ENCODE measurements at places on chromosomes 11 and 22.

- DNase-seq = no peak
Observed at GRCh38 chr11:45209891-45210699, 63.7 kb downstream of the PRDM11 start.

DNA sequence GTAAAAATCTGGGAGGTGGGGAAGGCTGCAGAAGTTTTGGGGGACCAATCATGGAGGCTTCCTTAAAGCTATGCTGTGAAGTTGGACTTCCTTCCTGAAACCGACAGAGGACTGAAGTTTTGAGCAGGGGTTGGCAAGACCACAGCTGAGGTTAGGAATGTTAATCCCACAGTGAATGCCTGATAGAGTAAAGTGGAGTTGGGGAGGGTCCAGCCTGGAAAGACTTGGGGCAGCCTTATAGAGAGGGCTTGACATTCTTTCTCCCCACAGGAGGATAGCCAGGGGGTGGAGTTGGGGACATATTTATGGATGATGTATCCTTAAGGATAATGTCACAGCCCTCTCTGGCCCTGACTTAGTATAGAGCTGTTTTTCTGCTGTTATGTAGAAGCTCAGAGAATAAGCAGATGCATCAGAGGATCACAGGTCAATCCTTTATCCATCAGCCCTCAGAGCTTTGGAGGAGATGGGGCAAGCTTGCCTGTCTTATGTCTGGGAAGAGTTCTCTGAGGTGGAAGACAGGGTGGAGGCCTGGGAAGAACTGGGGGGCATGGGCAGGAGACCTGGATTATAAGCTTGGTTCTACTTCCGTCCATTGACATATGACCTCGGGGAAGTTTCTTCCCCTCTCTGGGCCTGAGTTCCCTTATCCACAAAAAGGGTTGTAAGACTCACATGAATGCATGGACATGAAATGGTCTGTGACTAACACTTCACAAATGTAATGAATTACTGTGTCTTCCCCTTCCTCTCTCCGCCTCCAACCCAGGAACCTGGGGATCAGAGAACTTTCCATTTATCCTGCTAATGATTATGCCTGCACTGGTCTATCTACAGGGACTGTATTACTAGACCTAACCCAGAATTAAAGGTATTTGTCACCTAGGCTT is 317.8 kb downstream of the MIAT start:
- DNase-seq = no peak

DNA sequence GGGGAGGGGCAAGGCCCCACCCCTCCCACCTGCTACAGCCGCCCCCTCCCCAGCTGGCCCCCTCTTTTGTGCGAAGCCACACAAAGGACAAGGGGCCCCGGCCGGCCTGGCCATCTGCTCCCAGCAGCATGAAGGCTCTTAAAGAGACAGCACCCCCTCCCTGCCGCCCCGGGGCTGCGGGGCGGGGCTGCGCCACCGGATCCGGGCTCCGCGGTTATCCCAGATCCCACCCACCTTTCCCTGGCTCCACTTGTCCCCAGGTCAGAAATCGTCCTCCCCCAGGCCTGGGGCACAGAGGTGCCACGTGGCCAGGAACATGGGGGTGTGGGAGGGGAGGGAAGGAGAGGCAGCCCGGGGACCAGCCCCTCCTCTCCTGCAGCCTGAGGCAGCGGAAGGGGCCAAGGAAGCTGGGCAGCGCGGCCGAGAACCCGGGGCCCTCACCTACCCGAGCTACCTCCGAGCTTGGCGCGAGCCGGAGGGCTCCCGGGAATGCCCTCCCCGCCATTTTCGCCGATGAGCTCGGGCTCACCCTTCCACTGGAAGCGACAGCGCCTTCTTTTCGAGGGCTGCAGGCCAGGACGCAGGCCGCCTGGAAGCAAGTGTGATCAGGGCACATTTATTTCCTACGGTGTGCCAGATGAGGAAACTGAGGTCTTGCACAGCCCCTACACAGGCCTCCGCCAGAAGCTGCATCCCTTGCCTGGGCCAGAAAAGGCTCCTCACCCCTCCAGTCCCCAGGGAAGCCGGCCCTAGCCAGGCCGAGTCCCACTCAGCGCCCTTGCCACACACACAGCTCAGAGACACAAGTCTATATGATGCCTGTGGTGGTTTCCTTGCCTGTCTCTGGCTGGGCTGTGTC is 2.5 kb upstream of the RCOR2 start:
- no peak for DNase-seq

DNA sequence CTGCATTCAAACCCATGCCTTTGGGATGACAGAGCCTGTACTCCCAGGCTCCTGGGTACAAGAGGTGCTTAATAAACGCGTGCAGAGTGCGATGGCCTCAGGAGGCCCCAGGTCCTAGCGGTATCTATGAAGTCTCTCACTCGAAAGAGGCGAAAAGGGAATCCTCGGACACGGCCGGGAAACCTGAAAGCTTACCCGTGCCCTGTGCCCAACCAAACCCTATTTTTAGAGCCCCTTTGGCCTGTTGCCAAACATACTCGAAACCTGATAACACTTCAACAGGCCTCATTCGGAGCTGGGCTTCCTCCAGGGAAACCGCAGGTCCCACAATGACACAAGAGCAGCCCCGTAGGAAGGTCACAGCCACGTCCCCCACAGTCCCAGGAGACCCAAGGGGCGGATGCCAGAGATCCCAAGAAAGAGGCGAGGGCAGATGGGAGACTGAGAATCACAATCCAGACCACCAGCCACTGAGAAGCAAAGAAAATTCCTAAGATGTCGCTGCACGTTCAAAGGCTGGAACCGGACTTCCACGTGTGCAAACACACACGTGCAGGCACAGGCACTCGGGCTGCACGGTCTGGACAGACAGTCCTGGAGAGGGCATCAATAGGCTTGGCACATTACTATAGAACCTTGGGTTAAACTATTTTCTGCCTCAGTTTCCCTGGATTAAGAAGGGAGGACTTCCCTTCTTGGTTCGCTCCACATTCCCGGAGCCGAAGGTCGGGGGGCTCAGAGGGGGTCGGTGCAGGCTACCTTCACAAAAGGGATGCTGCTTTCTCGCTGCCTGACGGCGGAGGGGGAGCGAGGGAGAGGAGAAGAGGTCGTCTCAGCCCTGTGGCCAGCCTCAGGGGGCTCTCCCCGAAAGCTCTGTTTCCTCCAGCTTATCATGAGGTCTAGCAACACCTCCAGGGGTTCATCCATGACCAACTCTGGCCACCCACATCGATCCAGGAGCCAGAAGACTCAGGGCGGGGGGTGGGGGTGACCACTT is 8.2 kb downstream of the PDGFB start:
- peak; percentile 40 for DNase-seq

DNA sequence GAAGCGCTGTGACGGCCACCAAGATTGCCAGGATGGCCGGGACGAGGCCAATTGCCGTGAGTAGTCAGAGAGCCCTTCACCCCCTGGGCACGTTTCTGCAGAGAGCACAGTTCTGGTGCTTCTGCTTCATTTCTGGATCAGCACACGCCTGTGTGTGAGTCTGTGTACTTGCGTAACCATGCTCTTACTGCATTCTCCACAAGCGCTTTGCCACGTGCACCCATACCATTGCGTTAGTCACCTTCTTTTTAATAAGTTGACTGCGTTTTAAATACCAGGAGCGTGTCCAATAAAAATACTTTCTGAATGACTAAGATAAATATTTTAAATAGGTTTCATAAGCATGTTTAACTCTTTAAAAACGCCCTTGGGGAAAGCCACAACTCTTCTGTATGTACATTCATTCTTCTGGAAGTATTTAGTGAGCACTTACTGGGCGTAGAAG is 143.0 kb upstream of the SORL1-AS1 start:
- no peak for DNase-seq

- DNase-seq = no peak
Observed at GRCh38 chr22:20055144-20055543, 24.9 kb upstream of the DGCR8 start.

DNA sequence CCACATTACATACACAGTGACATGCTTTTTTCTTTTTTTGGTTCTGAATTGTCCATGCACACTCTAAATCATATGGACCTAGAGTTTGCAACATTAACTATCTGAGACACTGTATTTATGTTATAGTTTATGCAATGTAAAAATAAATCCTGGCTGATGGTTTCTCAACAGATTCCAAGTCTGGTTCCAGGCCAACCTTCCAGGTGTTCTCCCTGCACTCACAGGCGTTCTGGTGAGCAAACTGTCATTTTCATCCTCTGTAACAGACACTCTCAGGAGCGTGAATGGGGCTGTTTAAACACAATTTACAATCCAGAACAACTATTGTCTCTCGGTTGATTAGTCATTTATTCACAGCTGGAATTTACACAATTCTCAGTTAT is 36.5 kb upstream of the ANKK1 start:
- no peak for DNase-seq

DNA sequence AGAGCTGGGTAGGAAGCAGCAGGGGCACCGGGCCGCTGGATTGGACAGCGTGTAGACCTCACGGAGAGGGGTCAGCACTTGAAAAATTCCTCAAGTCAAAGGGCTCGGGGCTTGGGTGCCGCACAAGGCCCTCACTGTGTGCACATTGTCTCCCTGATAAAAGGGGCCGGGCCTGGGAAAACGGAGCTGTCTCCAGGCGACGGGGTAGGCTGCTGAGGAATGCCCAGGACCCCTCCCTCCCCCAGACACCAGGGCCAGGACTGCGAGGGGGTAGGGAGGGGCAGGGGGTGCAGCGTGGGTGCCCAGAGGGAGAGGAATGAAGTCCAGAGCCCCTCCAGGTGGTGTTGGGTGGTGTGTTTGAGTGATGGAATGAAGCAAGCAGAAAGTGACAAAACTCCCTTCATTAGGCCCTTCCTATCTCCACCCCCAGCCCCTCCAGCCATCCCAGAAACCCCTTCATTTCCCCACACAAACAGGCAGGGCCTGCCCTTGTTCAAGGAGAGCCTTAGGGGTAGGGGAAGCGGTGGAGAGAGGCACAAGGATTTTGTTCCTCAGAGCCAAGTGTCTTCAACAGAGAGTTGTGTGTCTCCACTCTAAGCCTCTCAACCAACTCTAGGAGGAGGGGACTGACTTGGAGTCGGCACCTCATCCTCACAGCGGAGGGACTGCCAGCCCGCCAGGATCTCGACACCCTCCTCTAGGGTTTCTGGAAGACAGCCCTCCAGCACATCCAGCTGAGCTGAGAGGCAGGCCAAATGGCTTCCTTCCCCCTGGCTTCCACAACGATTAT is 63.9 kb downstream of the SYN3 start:
- no peak for DNase-seq

DNA sequence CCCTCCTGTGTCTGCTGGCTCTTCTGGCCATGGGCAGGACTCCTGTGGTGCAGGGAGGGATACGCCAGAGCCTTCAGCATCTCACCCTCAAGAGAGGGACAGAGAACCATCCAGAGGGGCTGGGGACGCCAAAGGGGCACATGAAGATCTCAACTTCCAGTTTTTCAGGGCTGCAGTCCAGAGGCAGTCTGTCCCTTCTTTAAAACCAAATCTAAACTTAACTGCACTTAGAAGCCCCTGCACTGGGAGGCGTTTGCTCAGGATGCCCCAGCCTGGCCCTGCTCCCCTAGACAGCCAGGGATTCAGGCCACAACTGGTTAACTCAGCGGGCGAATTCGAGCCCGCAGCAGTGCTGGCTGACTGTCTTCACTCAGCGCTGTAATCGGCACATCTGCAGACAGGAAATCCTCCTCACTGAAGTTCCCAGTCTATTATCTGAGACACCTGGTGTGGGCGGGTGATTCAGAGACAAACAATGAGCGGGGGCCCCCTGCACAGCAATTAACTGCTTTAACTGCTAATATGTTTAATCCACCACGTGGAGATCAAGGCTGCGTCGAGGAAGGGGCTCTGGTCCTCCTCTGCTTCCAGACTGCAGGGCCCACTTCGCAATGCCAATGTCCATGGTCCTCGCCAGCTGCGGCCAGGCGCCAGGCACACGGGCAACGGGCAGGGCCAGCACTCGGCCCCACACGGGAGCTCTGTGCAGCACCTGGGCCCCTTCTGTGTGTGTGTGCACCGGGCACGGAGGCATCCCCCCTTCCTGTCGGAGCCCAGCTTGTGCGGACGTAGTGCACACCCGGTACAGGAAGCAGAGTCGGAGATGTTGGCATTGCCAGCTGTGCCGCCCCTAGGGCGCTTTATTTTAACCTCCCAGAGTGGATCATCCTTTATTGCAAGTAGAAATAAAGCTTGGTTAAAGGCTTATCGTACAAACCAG is 36.9 kb upstream of the GNB1L start:
- DNase-seq = peak; percentile 88

DNA sequence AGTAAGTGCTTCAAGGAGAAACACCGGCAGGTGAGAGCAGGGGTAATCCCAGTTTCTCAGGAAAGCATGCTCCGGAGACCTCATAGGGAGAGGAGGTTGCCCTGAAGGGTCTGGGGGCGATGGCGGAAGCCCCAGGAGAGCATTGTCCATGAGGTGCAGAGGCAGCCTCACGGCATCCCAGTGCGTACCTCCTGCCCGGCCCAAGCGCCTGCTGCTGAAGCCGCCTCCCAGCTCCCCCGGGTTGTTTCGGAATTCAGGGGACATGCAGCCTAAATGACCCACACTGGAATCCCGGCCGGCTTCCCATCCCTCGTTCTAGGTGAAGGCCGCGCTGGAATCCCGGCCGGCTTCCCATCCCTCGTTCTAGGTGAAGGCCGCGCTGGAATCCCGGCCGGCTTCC is 2.7 kb downstream of the ZBED4 start:
- DNase-seq = no peak

GRCh38 chr22:50016988-50017700 is 4.6 kb upstream of the IL17REL start:
- peak; percentile 87 for DNase-seq

GRCh38 chr11:116162886-116163230 is 609.9 kb downstream of the BUD13 start:
- DNase-seq = no peak

GRCh38 chr11:14645985-14646900 is 2.6 kb downstream of the PDE3B start:
- DNase-seq = no peak

GRCh38 chr11:61853698-61854169 is 25.6 kb downstream of the FADS2 start:
- no peak for DNase-seq

- no peak for DNase-seq
Observed at GRCh38 chr11:111310088-111310487, 11.7 kb downstream of the POU2AF3 start.

DNA sequence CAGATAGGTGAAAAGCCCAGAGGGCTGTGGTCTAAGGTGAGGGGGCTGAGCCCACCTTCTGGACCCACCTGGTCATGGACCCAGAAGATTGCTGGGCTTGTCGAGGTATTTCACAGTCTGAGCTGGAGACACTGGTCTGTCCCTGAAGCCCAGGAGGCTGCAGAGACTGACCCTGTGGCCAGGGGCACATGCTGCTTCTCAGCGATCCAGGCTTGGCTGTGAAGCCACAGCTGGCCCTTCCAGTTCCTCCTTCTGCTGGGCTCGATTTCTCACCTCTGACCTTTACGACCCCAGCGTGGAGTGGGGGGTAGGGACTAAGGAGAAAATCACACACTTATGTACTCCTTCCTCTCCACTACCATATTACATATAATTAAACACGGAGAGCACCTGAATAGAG is 88.5 kb downstream of the NECTIN1 start:
- no peak for DNase-seq

DNA sequence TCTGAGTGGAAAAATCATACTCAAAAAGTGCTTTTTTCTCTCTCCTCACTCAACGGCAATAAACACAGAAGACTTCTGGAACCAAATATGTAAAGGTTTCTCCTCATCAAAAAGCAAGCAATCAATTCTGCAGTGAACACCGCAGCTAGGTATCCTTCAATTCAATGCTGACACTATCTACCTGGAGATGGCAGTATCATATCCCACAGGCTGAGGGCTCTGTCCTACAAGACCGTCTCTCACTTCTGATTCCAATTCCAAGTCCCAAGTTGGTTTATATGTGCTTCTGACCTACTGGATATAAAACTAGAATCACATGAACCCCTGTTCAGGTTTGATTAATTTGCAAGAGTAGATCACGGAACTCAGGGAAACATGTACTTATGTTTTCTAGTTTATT is 59.7 kb upstream of the LUZP2 start:
- no peak for DNase-seq

All from stimulated activated CD4-positive, alpha-beta T cell treated with anti-CD3 and anti-CD28 coated beads, TNF-alpha, amount 100 ng/mL, for 24 hours (primary cell).